Activated CD4-positive, alpha-beta T cell treated with anti-CD3 and anti-CD28 coated beads, Interleukin-2, amount 50 U/mL, for 1 hour (primary cell): ENCODE measurements at places on chromosomes 7 and 10.
A peak's percentile ranks its signal among the peaks of the same experiment; 100 is the strongest.

DNA sequence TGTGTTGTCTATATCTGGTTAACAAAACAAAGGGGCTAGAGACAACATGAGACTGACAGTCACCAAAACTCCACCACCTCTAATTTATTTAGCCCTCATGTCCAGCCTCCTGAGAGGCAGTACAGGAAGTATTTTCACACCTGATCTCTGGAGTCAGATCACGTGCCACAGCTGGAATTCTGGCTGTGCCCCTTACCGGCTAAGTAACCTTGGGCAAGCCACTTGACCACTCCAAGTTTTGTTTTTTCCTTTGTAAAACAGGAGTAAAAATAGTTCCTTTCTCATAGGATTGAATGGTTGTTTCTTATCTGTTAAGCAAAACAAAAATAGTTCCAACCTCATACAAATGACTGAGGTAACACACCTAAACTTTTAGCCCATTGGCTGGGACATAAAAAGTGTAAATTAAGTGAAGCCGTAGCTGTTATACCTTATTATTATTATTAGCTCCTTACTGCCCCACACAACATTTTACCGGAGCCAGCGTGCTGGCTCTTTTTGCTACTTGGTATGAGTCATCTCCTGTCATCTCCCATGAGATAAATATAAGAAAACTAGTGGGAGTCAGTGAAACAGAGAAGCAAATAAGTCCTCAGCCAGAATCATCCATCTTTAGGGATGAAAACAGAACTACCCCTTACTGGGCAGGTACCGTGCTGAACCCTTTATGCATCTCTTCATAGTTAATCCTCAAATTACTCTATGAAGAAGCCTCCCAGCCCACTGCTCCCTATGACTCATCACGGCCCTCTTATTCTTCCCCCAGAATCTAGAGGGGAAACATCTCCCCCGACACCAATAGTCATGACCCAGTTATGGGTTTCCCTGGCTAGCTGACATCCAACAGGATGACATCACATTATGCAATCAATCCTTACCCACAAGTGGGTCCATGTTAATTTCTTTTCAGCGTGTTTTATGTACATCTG lies 44.9 kb downstream of the PPP1R3C start:
- DNase-seq = no peak

- no peak for DNase-seq
These were observed 112.7 kb downstream of the RBM20 start for GRCh38 chr10:110756876-110757275.

DNA sequence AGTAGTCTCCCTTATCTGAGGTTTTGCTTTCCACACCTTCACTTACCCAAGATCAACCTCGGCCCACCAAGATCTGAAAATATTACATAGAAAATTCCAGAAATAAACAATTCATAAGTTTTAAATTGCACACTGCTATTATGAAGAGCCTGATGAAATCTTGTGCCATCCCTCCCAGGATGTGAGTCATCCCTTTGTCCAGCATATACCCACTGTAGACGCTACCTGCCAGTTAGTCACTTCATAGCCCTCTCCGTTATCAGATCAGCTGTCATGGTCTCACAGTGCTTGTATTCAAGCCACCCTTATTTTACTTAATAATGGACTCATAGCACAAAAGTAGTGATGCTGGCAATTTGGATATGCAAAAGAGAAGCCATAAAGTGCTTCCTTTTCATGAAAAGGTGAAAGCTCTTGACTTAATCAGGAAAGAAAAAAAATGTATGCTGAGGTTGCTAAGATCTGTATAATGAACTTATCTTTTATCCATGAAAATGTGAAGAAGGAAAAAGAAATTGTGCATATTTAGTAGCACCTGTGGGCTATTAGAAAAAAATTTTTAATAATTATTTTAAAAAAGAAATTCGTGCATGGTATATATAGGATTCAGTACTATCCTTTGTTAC lies 9.8 kb upstream of the MRPS16 start:
- DNase-seq = no peak

DNA sequence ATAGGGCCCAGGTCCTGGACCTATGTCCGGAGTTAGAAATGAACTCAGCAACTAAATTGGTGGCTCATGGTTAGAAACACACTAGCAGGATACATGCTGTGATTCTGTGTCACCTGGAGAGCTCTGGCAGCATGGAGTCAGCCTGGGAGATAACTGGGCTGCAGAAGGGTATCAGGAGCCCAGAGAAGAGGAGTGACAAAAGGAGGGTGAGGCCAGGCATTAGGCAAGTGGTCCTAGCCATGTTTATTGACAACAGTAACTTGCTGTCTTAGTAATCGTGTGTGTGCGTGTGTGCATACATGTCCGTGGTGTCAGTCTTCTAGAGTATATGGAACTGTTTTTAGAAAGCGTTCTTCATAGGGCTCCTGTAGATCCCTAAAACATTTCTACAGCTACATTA lies 157.5 kb upstream of the PHYHIPL start:
- DNase-seq = no peak

DNA sequence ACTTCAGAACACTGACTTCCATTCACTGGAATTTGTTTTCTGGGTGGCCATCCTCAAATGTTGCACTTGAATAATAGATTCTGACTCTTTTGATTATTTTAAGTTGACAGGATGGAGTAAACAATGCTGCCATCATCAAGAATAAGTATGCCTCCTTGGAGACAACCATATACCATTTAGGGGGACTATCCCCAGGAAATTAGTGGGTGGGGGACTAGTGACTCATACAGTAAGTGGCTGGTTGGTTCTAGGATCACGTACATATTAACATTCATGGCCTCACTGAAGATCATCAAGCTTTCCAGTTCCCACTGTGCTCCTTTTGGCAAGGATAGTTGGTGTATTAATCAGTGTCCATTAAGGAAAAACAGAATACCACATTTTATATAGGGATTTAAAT lies 615.2 kb downstream of the CCSER2 start:
- DNase-seq = no peak

GRCh38 chr7:111137296-111138192 lies 46.6 kb downstream of the LRRN3 start:
- DNase-seq = peak; percentile 1

- DNase-seq = no peak
These were observed 16.1 kb upstream of the C10orf71 start for GRCh38 chr10:49282879-49283341.

- no peak for DNase-seq
These were observed 286.1 kb downstream of the EXOC4 start for GRCh38 chr7:133539016-133539415.

GRCh38 chr10:94274142-94274787 lies 88.5 kb downstream of the NOC3L start:
- DNase-seq = no peak

GRCh38 chr7:123863461-123863860 lies 18.5 kb downstream of the HYAL4 start:
- no peak for DNase-seq

DNA sequence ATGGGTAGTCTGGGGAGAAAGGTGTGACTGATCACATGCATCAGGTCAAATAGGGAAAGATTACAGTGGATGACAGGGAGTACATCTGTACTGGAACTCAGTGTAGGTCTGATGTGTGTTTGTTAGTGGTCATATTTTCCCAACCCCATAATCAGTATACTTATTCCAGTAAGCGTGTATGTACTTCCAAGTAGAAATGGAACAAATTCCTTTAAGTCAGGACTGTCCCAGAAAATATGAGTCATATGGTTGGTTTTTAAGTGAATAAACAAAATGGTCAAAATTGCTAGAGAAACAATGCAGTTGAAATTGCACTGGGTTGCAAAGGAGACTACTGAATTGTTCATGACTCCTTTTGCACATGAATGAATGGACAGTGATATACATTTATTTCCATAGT lies 118.8 kb upstream of the MYO3A start:
- DNase-seq = no peak

- DNase-seq = no peak
These were observed 19.2 kb downstream of the TMEM273 start for GRCh38 chr10:49168831-49169500.

DNA sequence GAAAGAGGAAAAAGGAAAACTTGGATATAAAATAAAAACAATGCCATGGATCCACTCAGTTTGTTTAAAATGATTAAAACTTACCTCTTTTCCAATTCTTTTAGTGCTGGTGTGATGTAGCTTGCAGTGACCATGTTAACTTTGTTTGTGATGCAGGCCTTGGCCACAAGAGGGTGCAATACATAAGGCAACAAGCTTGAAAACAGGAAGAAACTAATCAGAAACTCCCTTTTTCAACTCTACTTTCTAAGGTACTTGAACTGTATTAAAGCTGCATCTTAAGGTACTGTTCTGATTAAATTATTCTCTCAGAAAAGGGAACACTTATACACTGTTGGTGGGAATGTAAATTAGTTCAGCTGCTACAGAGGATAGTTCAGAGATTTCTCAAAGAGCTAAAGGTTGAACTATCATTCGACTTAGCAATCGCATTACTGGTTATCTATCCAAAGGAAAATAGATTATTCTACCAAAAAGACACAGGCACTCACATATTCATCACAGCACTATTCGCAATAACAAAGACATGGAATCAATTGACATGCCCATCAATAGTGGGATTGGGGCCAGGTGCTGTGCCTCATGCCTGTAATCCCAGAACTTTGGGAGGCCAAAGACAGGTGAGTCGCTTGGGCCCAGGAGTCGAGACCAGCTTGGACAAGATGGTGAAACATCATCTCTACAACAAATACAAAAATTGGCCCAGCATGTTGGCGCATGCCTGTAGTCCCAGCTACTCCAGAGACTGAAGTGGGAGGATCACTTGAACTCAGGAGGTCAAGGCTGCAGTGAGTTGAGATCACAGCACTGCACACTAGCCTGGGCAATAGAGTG lies 50.9 kb downstream of the AASS start:
- peak; percentile 22 for DNase-seq

- DNase-seq = no peak
These were observed 33.2 kb downstream of the ABCC2 start for GRCh38 chr10:99815621-99816020.

DNA sequence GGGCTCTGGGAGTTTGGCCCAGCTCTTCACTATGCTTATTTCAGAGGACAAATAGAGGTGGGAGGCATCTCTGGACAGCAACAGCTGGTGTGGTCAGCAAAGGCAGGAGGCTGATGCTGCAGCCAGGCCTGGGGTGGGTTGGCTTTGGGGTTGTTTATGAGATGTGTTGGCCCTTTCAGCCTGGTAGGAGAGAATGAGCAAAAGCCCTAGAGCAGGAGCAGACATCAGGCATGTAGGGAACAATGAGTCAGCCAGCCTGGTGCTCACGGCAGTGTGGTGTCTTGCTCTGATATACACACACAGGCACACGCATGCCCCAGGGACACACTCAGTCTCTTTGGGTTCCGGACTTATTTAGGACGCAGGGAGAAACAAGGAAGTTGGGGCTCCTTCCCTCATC lies 157.1 kb downstream of the PRKCQ start:
- no peak for DNase-seq

DNA sequence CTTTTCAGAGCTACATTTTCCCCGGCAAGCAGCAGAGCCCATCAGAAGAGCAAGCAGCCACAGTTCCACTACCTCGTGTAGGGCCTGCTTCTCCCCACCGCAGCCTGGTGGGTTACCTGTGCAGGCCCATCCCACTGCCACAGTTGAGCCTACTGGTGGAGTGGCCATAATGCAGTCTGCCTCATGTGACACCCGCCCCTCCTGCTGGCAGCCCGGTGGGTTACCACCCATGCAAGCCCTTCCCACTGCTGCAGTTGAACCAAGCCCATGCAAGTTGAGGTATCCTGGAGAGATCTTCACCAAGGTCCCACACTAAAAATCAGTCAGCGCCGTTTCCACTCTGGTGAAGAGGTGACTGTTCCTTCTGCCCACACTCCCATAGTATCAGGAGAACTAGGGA lies 32.1 kb upstream of the CNNM1 start:
- no peak for DNase-seq

DNA sequence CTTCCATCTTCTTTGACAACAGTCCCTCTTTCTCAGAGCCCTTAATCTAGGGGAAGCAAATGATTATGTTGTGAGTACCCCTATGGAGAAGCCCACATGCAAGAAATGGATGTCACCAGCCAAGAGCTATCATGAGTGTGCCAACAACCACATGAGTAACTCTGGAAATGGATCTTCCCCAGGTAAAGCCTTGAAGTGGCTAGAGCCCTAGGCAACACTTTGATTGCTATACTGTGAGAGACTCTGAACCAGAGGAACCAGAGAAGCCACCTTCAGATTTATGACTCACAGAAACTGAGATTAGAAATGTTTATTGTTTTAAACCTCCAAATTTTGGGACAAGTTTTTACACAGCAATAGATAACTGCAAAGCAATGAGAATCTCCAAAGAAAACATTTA lies 60.9 kb upstream of the COL1A2 start:
- DNase-seq = no peak

DNA sequence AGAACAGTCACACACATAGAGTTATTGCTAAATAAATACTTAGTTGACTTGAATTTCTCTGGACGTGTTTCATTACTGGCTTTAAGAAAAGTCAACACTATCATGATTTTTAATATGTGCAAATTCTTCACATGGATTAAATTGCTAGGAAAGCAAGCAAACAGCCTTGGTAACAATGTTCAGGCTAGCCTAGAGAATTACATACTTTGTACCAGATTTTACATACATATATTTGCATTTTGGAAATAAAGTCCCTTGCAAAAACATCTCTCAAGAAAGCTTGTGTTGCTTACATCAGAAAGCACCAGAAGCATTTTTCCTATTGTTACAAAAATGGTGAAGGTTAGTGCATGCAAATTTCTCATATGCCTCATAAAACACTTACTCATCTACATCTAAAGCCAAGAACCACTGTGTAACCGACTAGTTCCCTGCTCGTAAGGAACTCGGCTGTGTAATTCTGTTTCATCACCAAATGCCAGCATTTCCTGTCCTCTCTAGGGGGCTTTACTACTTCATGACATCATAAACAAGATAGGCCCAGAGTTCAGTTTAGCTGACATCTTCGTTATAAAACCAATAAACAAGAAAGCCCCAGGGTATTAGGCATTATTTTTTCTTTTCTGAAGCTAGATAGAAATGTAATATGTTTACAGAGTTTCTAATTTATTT lies 87.8 kb downstream of the CFAP58 start:
- DNase-seq = no peak

DNA sequence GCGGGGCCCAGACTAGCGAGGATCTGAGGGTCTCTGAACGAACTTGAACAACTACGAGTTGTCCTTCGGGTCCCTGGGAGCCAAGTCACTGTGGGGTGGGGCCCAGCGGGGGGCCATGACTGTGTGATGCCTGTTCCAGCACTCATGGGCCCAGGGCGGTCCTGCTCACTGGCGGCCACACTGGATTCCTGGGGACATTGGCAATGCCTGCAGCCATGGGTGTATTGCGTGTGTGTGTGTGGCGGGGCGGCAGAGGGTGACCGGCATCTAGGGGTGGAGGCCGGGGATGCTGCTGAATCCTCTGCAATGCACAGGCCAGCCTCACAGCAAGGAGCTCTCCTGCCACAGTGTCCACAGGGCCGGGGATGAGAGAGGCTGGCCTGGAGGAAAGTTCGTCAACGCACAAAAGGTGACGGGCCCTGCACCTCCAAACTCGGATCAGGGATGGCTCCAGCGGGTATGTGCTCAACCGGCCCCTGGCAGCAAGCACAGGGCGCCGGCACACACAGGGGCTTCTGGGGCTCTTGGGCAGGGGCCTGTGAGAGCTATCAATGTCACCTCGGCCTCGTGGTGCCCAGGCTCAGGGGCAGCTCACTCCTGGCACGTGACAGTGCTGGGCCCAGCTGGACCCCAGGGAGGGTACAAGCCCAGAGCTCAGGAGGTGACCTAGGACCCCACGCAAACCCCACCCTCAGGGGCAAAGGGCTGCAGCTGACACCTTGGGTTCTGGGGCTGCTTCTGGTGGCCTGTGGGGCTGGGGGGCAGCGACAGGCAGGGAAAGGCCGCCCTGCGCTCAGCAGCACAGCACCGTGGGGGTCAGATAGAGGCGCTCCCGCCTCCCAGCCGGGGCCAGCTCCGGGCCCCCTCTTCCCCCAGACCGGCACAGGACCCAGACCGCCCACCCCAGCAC lies 27.9 kb downstream of the PAPOLB start:
- DNase-seq = no peak
